T-helper 1 cell (primary cell): ENCODE measurements at places on chromosomes 1 and 21.

- no peak for DNase-seq
These were observed 23.8 kb downstream of the CD244 start for GRCh38 chr1:160838888-160839287.

GRCh38 chr21:33116676-33117075 lies 46.7 kb downstream of the OLIG1 start:
- no peak for DNase-seq

- no peak for DNase-seq
These were observed 18.6 kb upstream of the CHIA start for GRCh38 chr1:111272081-111272480.

GRCh38 chr1:241985787-241986186 lies 13.1 kb downstream of the MAP1LC3C start:
- no peak for DNase-seq

- no peak for DNase-seq
These were observed 27.3 kb upstream of the A3GALT2 start for GRCh38 chr1:33348194-33348593.

DNA sequence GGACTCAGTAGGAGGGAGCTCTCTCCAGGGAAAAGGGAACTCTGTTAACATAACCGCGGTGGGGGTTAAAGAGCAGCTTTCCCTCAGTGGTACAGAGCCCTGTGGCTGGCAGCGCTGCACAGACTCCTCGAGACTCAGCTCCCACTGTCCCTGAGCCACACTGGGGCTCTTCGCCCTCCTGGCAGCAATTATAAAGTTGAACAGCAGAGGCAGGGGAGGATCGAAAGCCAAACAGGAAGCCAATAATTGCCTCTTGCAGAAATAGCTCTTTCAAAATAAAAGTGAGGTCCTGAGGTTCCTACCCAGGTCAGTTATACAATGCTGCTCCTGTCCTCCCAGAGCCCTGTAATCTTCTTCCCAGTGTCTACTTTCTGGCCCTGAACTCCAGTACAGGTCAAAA lies 77.0 kb downstream of the FAM78B start:
- DNase-seq: no peak

DNA sequence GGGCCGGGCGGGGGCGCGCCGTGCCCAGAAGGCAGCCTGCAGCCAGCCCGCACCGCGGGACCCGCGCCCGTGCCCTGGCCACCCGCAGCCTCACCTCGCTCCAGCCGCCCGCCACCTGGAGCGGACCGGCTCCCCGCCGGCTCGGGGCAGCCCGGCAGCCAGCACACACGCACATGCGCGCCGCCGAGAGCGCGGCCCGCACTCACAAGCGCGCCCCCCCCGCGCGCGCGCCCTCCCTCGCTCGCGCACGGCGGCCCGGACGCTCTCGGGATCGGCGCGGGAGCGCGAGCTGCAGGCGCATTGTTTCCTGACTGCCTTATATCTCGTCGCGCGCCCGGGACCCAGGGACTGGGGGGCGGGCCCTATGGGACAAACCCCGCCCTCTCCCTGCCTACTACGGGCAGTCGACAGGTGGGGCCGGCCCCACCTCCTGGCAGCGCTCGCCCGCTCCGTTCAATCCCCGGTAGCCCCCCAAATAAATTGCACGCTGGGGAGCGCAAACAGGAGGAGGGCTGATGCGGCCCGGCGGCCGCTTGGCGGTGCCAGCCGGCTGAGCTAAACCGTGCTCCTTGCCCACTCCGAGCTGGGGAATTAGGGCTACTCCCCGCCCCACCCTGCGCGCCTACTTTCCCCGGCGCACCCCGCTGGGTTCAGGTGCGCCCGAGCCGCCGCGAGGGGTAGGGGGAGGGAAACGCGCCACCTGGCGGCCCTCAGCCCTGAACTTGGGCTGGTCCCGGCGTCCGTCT lies at the start of gene MYCL:
Gene MYCL (minus strand): TSS at position 204 of the 746 bp plus-strand sequence. CDS start 483 bp downstream, outside the sequence.
- peak; percentile 51 for DNase-seq

DNA sequence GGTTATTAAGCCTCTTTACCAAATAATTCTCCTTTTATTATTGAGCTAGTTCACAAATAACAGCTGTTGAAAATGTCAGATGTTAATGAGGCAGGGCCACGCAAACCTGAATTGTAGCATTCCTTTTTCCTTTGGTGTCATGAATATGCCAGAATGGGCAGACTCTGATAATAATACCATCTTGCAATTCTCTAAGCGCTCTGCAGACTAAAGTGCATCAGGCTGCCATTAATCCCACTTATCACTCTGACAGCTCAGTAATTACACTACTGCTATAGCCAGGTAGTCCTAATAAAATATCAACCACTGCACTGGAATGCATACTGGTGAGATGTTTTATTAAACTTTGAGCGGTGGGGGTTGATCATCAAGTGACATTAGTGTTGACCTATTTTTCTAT lies 177.7 kb downstream of the DPYD start:
- no peak for DNase-seq

DNA sequence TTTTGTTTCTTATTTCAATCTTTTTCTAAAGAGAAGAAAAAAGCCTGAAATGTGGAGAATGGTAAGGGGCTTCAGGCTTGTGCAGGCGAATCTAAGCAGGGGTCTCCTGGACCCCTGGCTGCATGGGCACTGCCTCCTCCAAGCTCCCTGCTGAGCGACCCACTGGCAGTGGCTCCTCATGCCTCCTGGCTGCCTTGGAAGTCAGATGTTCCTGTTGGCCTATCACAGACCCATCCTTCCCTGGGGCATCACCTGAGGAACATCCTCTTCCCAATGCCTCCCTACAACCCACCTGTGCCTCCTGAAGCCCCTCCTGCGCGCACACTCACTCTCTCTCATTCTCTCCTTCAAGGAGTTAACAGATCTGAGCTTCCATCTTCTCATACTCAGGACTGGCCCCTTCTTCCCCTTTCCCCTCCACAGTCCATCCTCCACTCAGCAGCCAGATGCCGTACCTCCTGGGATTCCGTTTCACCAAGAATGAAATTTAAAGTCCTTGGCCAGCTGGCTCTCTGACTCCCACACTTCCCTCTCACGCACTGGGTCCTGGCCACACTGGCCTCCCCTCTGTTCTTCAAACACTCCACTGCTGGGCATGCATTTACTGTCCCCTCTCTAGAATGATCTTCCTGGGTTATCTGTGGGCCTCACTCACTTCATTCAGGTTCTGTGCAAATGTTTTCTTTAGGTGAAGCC lies 41.7 kb downstream of the AZIN2 start:
- no peak for DNase-seq

GRCh38 chr1:206770531-206771337 lies at the start of gene IL19:
TSS of gene IL19 (plus strand) at chr1:206770773. CDS start at chr1:206836663, 65,890 bp downstream.
- DNase-seq: no peak

DNA sequence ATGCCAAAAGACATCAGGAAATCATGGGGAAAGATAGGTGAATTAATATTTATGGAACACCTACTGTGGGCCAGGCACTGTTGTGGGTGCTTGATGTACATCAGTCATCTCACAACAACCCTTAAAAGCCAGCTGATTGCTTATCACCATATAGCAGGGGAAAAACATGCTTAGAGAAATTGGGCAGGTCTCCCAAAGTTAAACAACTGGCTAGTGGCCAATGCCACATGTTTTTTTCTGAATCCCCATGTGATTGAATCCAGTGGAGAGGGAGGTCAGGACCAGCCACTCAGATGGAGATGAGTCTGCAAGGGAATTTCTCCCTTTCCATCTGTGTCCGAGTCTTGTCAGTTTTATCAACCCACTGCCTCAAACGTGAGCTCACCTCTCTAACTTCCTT lies 33.5 kb downstream of the UTP25 start:
- DNase-seq: no peak

GRCh38 chr1:201155354-201155753 lies 1.1 kb upstream of the TMEM9 start:
- no peak for DNase-seq

DNA sequence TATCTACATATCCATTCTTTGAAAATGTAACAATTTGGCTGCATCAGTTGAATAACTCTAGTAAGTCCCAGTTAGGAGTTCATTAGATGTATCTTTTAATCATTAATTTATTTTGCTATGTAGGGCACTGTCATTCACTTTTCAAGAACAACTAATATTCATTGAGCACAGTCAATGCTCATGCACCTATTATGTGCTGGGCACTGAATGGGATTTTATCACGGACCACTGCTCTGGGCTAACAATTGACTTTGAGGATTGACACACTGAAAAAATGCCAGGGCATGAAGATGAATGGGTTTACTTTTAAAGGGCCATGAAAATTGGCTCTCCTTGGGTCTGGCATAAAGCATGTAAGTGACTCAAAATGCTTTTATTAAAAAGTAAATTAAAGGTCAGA lies 375.2 kb downstream of the PLPP3 start:
- no peak for DNase-seq

DNA sequence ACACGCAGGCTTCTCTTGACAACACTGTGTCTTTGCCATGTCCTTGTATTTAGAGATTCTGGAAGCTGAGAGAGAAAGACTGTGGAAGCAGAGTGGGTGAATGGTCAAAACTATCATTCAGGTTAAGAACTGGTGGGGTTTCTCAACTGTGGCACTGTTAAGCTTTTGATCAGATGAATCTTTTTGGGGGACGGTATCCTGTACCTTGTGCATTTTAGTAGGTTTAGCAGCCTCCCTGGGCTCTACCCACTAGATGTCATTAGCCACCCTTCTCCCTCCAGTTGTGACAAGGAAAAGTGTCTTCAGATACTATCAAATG lies 39.4 kb downstream of the ATP1A1 start:
- DNase-seq: no peak

- no peak for DNase-seq
These were observed 217.9 kb upstream of the VAMP3 start for GRCh38 chr1:7553042-7553690.

- DNase-seq: no peak
These were observed 2.5 kb upstream of the RCSD1 start for GRCh38 chr1:167627615-167627864.

GRCh38 chr1:25456502-25456901 lies 25.8 kb downstream of the MACO1 start:
- DNase-seq: no peak

DNA sequence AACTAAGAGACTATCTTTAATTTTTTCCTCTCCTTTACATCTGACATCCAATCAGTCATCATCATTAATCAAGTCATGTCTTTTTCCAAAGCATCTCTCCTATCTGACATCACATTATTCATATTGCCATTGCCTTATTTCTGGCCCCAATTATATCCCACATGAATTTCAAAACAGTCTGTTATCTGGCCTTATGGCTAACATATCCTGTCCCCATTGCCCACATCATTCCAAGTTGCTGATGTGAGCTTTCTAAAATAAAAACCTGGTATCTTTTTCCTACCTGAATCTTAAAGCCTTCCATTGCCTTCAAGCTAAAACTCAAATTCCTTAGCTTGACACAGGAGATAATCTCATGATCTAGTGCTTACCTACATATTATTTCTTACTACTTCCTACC lies 283.9 kb downstream of the LRRC40 start:
- DNase-seq: no peak
